Type B pancreatic cell (in vitro differentiated cells): ENCODE measurements at places on chromosomes 3 and 15. TPM values are rescaled to one million over a fixed set of nuclear protein-coding genes. Genes with fewer than 3 reads are reported as not detected.

- H3K27me3 ChIP-seq = no peaks in the 10 kb centered on the region
- H3K4me1 ChIP-seq = peaks cover 50% of the 10 kb centered on the region
- no peak for DNase-seq
- H3K36me3 ChIP-seq = peaks cover 7% of the 10 kb centered on the region
- H3K27ac ChIP-seq = no peak overlapping the region
Observed at GRCh38 chr3:128351546-128351945, 115.1 kb downstream of the DNAJB8 start.

DNA sequence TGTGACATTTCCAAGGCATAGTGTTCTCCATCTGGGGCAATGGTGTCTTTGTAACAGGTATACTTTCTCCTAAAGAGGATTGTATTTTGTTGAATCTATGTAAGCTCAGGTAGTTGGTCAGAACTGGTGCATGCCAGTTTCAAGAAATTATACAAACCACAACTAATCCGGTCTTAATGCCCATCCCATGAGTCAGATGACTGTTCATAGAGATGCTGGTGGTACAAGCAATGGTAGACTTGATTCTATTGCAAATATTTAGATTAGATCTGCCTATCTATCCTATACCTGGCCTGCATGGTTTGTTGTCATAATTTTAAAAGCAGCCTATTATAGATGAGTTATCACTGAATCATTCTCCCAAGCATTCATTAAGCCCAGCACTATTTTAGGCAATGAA, 43.5 kb downstream of the ATP13A5 start:
- DNase-seq = no peak
- no peak overlapping the region for H3K27ac ChIP-seq
- H3K4me3 ChIP-seq = no peak overlapping the region
- no peaks in the 10 kb centered on the region for H3K36me3 ChIP-seq

Gene MAGEF1
- 69.2 and 75.2 TPM in 2 replicates for total RNA-seq

GRCh38 chr3:19473971-19474580, 325.8 kb downstream of the KCNH8 start:
- DNase-seq = no peak
- no peaks in the 10 kb centered on the region for H3K4me1 ChIP-seq
- H3K4me3 ChIP-seq = no peak overlapping the region
- no peaks in the 10 kb centered on the region for H3K36me3 ChIP-seq
- H3K27me3 ChIP-seq = no peaks in the 10 kb centered on the region
- H3K27ac ChIP-seq = no peak overlapping the region

Gene COL8A1
- 0.86 and 2.6 TPM in 2 replicates for total RNA-seq

- H3K4me3 ChIP-seq = no peak overlapping the region
- H3K4me1 ChIP-seq = peaks cover 27% of the 10 kb centered on the region
- no peaks in the 10 kb centered on the region for H3K27me3 ChIP-seq
Observed at GRCh38 chr3:18419232-18419631, 5.9 kb downstream of the SATB1 start.

- no peak for DNase-seq
- no peak overlapping the region for H3K27ac ChIP-seq
- H3K27me3 ChIP-seq = no peaks in the 10 kb centered on the region
- peaks cover 2% of the 10 kb centered on the region for H3K36me3 ChIP-seq
- peaks cover 47% of the 10 kb centered on the region for H3K4me1 ChIP-seq
Observed at GRCh38 chr3:4716266-4716665, 223.1 kb downstream of the ITPR1 start.

- no peaks in the 10 kb centered on the region for H3K27me3 ChIP-seq
- peak overlapping the region; percentile 97 for H3K27ac ChIP-seq
Observed at GRCh38 chr3:141384575-141384974, 16.3 kb downstream of the ZBTB38 start.

GRCh38 chr3:159779883-159780282, 208.8 kb upstream of the IL12A start:
- H3K36me3 ChIP-seq = no peaks in the 10 kb centered on the region
- H3K4me3 ChIP-seq = no peak overlapping the region
- H3K27ac ChIP-seq = no peak overlapping the region
- DNase-seq = no peak

Gene CASR
- 0.87 and 4.4 TPM in 2 replicates for total RNA-seq

Gene CPNE4
- total RNA-seq = 3.9 and 5.2 TPM in 2 replicates

Gene CFAP161
- total RNA-seq = 0.36 TPM in 1 of 2 replicates, not detected in the other

Gene GOLGA6D
- total RNA-seq = 0.19 TPM in 1 of 2 replicates, not detected in the other

Gene SLC9C1
- total RNA-seq = 0.48 and 0.99 TPM in 2 replicates

GRCh38 chr3:66486646-66487045, 14.2 kb downstream of the LRIG1 start:
- H3K36me3 ChIP-seq = peaks cover 6% of the 10 kb centered on the region
- H3K4me1 ChIP-seq = peaks cover 64% of the 10 kb centered on the region
- no peak overlapping the region for H3K27ac ChIP-seq
- peaks cover 7% of the 10 kb centered on the region for H3K27me3 ChIP-seq

- DNase-seq = no peak
- peaks cover 23% of the 10 kb centered on the region for H3K36me3 ChIP-seq
- H3K4me3 ChIP-seq = no peak overlapping the region
- H3K27me3 ChIP-seq = no peaks in the 10 kb centered on the region
Observed at GRCh38 chr15:100118546-100118945, 223.2 kb downstream of the ADAMTS17 start.

Gene ZNF80
- not detected in 2 replicates for total RNA-seq

DNA sequence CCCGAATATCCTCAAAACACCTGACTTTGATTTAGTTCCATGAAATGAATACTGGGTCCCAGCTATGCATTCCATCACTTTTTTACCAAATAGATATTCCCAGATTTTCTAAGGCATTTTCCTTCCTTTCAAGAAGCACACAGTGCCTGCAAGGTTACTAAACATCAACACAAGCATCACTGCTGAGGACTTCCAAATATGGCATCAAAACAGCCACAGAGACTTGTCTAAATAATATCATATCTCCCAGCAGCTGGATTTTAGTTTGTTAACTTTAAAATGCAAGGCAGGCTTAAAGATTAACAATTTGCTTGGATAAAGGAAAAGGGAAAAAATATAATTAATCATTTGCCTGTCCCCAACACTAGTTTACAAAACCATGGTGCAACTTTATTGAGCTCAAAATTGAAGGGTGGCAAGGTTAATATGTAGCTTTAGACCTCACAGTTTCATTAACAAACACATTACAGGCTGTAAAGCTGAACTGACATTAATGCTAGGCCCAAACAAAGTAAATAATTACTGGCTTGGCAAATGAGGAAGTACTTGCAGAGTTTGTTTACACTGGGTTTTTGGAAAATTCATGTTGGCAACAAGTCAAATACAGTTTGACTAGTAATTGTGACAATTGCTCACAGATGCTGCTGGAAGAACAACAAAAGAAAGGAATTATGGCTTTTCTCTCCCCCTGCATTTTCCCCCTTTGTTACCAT, 401.7 kb upstream of the CDIN1 start:
- peak overlapping the region; percentile 43 for H3K27ac ChIP-seq
- no peak for DNase-seq
- peaks cover 17% of the 10 kb centered on the region for H3K4me1 ChIP-seq
- no peak overlapping the region for H3K4me3 ChIP-seq

- no peak overlapping the region for H3K27ac ChIP-seq
- H3K36me3 ChIP-seq = no peaks in the 10 kb centered on the region
- H3K4me1 ChIP-seq = no peaks in the 10 kb centered on the region
- peaks cover 65% of the 10 kb centered on the region for H3K27me3 ChIP-seq
- H3K4me3 ChIP-seq = no peak overlapping the region
- no peak for DNase-seq
Observed at GRCh38 chr3:9503283-9503682, 50.3 kb downstream of the LHFPL4 start.

DNA sequence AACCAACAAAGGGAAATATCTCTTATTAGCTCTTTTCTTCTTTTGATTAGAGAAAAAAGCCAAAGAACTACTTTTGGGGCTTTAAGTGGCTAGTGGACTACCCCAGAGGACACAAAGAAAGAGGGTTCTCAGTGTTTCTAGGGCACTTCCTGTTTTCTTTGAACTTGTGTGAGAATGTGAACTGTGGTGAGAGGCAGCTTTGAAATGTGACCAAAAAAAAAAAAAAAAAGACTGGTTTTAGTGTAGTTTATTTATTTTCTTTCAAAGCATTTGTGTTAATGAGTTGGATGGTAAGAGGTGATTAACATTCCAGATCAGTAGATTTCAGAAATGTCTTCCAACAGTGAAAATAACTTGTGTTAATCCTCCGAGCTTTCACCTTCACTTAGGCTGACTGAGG, 32.4 kb downstream of the SELENOT start:
- H3K4me1 ChIP-seq = no peaks in the 10 kb centered on the region
- no peak overlapping the region for H3K27ac ChIP-seq
- no peak overlapping the region for H3K4me3 ChIP-seq
- DNase-seq = no peak

Gene CEP152
- total RNA-seq = 9.5 and 16.0 TPM in 2 replicates

GRCh38 chr3:126984391-126985131, 1.6 kb downstream of the PLXNA1 start:
- H3K27ac ChIP-seq = no peak overlapping the region
- DNase-seq = no peak
- H3K4me3 ChIP-seq = peak overlapping the region; percentile 81
- peaks cover 14% of the 10 kb centered on the region for H3K27me3 ChIP-seq

DNA sequence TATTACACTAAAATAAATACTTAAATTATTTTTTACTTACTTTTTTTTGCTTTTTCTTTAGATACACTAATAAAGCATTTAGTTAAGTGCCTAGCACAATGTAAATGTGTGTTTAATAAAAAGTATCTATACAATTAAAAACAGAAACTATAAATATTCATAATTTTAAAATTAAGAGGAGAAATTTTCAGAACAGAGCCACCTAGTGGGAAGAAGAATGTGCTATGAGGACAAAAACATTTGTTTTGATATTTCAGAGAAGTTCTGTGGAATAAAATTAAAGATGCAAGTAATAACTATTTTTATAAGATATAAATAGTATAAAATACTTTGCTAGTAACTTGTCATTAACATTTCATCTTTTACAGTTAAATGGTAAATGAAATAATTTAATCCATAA, 33.6 kb upstream of the PLSCR5 start:
- no peak overlapping the region for H3K27ac ChIP-seq
- no peaks in the 10 kb centered on the region for H3K4me1 ChIP-seq
- no peak overlapping the region for H3K4me3 ChIP-seq
- no peak for DNase-seq
- no peaks in the 10 kb centered on the region for H3K27me3 ChIP-seq
- H3K36me3 ChIP-seq = no peaks in the 10 kb centered on the region

Gene IGSF10
- 6.8 and 10.8 TPM in 2 replicates for total RNA-seq

Gene RARRES1
- total RNA-seq = 15.9 and 57.7 TPM in 2 replicates

GRCh38 chr3:24502690-24503089, 8.0 kb upstream of the THRB start:
- no peaks in the 10 kb centered on the region for H3K36me3 ChIP-seq
- peaks cover 6% of the 10 kb centered on the region for H3K4me1 ChIP-seq
- H3K4me3 ChIP-seq = no peak overlapping the region
- no peak for DNase-seq
- no peak overlapping the region for H3K27ac ChIP-seq

Gene GOLGA8T
- 0.19 and 0.99 TPM in 2 replicates for total RNA-seq

Gene SNTN
- not detected in 2 replicates for total RNA-seq

DNA sequence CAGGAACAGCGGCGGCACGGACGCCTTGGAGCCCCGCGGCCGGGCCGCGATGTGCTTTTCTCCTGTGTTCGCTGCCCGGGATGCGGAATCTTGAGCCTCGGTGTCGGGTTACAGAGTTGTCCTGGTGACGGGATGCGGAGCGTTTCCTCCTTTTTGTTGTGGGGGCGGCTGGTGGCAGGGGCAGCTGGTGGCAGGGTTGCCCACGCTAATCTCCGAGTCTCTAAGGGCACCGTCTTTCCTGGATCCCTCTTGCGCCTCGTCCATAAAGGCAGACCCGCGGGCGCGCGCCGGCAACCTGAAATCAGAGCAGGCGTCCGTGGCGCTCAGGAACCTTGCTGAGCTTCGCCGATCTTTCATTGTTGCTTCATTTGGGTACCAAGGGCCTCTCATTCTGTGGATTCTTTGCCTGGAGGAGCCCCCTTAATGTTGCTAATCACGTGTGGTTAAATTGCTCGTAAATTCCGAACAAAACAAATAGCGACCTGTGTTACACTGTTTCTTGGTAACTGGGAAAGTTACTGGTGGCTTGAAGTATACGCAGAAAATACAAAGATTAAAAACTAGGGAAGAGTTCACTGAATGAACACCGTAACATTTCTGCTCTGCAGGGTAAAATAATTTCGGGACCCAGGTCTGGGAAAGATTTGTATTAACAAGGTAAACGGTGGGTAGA, 844 bp upstream of the PFN2 start:
- peaks cover 32% of the 10 kb centered on the region for H3K4me1 ChIP-seq
- peaks cover 3% of the 10 kb centered on the region for H3K27me3 ChIP-seq
- H3K27ac ChIP-seq = peak overlapping the region; percentile 97

DNA sequence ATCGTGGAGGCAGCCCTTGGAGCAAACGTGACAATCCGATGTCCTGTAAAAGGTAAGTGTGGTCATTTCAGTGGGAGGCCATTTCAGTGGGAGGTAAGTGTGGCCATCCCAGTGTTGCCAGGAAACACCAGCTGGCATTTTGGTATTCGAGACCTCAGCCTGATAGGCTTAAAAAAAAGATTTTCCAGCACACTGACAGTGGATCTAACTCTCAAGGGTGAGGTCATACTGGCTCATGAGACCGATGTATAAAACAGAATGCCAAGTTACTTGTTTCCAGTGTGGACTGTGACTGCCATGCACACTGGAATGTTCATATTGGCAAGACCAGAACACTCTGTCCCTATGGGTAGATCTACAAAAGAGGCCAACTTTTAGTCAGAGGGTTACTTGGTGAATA, 244.4 kb upstream of the GOLGA6L4 start:
- H3K27ac ChIP-seq = no peak overlapping the region
- no peak for DNase-seq
- H3K4me1 ChIP-seq = no peaks in the 10 kb centered on the region
- no peaks in the 10 kb centered on the region for H3K36me3 ChIP-seq

GRCh38 chr3:196287090-196287439, 461 bp downstream of the PCYT1A start:
- peaks cover 36% of the 10 kb centered on the region for H3K4me1 ChIP-seq
- H3K36me3 ChIP-seq = peaks cover 11% of the 10 kb centered on the region
- DNase-seq = no peak

DNA sequence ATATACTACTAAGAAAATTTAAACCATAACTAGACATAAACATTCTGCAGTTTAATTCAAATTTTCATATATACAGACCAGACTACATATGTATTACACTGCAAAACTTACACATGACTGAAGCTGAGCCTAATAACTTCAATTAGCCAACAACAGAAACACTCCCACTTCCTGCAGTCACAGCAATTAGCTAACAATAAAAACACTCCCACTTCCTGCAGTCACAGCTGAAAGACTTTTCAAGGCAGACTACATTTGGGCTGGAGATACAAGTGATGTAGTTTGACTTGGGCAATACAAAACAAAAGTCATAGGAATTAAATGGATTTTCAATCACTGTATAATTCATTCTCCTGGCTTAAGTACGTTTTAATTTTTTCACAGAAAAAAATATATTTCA, 10.3 kb downstream of the TM2D3 start:
- no peak overlapping the region for H3K27ac ChIP-seq
- no peaks in the 10 kb centered on the region for H3K27me3 ChIP-seq
- DNase-seq = no peak
- peaks cover 19% of the 10 kb centered on the region for H3K36me3 ChIP-seq
